ENCODE measurements at places on chromosomes 1 and 21.

DNA sequence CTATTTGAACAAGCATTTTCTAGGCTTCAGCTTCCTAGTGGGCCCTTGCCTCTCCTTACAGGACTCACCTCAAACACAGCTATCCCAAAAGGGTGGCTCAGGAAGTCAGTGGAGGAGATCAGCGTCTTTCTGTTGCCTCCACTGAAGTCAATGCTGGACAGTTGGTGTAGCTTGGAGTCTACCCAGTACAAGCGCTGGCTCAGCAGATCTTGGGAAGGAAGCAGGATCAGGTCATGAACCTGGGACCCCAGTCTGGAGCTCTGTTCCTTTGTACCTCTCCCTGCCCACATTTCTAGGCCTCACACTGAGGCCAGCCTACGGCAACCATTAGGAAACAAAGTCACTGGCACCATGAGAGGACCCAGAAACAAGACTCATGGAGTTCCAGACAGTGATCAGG lies 23.7 kb upstream of the MAGOH start:
- no peak for DNase-seq

DNA sequence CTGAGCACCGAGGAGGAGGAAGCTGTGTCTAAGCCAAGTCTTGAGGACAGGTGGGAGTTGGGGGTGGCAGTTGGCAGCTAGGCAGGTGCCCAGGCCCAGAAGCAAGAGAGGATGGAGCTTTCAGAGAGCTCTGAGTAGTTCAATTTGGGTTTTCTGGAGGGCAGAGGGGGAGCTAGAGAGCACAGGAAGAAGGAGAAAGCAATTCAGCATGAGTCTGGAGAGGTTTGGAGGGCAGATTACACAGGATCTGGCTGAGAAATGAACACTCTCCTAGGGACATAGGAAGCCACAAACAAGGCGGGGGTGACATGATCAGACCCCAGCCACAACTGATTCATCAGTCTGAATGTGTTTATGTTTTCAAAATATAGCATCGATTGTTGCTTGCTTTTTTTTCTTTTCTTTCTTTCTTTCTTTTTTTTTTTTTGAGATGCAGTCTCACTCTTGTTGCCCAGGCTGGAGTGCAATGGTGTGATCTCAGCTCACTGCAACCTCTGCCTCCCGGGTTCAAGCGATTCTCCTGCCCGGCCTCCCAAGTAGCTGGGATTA lies 23.8 kb downstream of the PTPRF start:
- DNase-seq: peak; percentile 59

GRCh38 chr21:44564886-44565598 lies 6.4 kb upstream of the KRTAP10-3 start:
- no peak for DNase-seq

DNA sequence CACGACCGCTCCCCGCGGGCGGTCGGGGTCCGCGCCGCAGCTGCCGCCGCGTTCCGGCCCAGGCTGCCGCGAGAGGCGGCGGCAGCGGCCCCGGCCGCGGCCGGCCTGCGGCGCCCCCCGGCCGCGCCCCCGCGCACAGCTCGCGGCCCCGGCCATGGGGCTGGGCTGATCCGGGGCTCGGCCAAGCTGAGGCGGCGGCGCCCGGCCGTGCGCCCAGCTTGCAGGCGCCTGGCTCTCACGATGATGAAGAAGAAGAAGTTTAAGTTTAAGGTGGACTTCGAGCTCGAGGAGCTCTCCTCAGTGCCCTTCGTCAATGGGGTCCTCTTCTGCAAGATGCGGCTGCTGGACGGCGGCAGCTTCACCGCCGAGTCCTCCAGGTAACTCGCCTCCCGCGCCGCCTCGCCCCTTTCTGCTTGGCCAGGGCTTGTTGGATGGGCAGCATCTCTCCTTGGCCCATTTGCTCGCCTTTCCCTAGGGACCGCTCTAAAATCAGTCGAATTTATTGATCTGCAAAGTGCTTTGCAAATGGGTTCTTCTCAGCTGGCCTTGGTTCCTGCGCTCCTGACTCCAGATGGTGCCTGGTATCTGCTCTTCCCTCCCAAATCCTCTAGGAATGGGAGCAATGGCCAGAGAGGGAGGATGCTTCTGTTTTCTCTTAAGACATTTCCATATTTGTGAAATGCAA lies 431 bp downstream of the EEIG2 start:
- DNase-seq: peak; percentile 13

- no peak for DNase-seq
These were observed 88.5 kb upstream of the DEPDC1 start for GRCh38 chr1:68585351-68585750.

GRCh38 chr1:87077959-87078639 lies 163.7 kb downstream of the HS2ST1 start:
- no peak for DNase-seq

- DNase-seq: no peak
These were observed 28.2 kb downstream of the STPG1 start for GRCh38 chr1:24385160-24385940.

GRCh38 chr1:204493984-204494280 lies 673 bp downstream of the PIK3C2B start:
- no peak for DNase-seq

DNA sequence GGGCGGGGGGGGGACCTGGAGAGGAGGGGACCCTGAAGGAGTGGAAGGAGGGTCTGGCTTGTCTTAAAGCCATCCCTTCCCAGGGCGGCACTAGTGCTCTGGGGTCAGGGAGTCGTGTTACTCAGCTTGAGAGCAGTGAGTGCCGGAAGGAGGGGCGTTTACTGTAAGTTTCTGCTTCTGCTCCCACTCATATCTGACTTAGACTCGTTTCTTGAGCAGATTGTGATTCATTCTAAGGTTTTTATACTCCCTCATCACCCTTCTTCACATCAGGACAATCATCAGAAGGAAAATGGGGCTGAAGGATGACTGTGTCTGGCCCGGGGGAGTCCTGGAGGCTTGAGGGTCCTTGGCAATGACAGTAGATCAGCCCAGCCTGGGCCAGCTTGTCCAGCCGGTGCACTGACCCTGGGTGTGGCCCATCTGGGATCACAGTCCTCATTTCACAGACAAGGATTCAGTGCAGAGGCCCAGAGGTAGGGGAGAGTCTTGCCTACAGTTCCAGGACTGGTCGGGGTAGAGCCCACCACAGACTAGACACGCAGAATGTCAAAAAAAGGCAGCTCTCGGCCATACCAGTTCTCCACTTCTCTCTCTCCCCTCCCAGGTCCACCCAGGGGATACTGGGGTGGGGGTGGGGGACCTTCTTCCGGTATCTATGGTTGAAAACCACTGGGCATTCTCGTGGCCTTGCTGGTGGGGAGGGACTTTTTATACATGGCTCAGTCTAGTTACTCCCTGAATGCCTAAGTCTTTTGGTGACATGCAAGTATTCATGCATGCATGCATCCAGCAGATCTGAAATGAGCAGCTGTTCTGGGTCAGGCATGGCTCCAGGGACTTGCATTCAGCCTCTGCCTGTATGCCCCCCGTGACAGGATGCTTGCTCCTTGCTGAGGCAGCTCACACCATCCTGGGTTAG lies 5.1 kb downstream of the TNFRSF8 start:
- no peak for DNase-seq

DNA sequence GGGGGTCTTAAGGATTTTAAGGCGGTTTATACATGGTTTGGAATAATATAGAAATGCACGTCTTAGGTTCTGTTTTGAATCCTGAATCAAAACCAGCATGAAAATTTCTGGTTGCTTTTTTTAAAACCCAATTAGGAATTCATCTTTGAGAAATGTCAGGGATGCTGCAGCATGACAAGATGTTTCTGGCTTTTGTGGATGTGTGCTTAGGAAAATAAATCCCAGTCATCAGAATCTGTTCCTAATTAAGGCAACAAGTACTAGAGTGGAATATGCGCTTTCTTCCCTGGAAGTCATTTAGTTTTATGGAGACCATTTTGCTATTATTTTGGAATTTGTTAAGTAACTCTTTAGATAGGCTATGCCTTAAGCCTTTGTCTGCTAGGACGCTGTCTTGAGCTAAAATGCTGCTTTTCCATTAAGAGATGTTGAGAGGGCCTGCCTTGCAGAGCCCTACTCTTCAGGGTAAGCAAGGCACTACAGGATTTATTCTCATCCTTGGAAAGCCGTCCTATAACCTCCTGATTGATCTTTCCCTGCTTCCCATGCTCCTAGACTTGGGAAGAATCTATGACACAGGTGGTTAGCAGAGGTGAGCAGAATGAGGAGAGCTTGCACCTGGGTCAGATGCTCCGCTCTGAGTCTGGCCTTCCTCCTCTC lies 332.8 kb downstream of the DISC1 start:
- DNase-seq: peak; percentile 62

DNA sequence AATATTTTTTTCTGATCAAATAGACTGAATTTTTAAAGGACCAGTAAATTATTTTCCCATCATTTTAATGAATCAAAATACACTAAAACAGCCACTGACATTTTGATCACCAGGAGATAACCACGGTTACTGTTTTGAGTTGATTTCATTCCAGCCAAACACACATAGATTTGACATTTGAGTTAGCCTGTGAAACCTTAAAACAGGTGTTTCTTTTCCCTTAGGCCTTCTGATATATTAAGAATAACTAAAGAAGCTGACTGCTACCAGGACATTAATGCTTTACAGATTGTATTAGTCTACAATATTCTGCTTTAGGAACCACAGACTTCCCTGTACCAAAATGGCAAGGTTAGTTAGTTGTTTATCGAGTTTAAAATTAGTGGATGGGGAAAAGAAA lies 193.4 kb downstream of the OMA1 start:
- no peak for DNase-seq
